CD4-positive, alpha-beta T cell (primary cell): ENCODE measurements at places on chromosomes 7 and 10.

GRCh38 chr10:79345241-79346011 is 1.8 kb upstream of the PPIF start:
- no peak for DNase-seq

- no peak for DNase-seq
Observed at GRCh38 chr7:22821702-22822485, 755 bp downstream of the TOMM7 start.

GRCh38 chr7:132347123-132347522 is 229.1 kb downstream of the PLXNA4 start:
- no peak for DNase-seq

DNA sequence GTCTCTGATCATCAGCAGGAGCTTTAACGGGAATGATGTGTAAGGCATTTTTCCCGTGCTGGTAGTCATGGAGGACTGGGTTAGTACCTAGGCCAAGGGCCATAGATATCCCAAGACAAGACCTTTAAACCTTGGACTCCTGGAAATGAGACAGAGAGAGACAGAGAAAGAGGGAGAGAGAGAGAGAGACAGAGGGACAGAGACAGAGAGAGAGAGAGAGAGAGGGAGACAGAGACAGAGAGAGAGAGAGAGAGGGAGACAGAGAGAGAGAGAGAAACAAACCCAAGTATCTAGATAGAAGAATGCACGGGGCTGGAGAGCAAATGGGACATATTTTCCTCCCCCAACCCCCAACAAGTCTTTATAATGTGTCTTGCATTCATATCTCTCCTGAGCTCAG is 22.3 kb downstream of the ZC3HAV1 start:
- DNase-seq = no peak

- no peak for DNase-seq
Observed at GRCh38 chr7:99465421-99465768, 572 bp downstream of the ATP5MF start.

- DNase-seq = no peak
Observed at GRCh38 chr7:131409129-131409766, 81.6 kb downstream of the MKLN1 start.

GRCh38 chr10:34655286-34656170 is 159.6 kb downstream of the PARD3 start:
- DNase-seq = peak; percentile 38

DNA sequence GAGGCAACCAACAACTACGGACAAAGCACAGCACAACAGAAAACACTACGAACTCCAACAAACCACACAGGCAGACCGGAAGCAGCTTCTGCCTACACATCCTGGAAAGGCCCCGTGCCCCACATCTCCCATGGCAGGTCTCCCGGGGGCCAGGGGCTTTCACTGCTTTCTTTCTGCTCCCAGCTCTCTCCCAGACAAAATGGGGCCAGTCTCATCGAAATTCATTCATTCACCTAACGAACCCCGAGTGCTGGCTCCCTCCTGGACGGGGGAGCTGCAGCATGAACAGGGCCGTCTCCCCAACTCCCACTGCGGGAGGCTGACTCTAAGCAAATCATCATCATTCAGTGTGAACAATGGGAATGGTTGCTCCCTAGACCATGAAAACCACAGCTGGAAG is 47.6 kb upstream of the NANOS1 start:
- no peak for DNase-seq

- no peak for DNase-seq
Observed at GRCh38 chr7:18521945-18522566, 26.5 kb downstream of the HDAC9 start.

- no peak for DNase-seq
Observed at GRCh38 chr7:110944966-110945644, 145.8 kb upstream of the LRRN3 start.

- DNase-seq = no peak
Observed at GRCh38 chr7:134444961-134445315, 14.0 kb downstream of the AKR1B1 start.

- peak; percentile 64 for DNase-seq
Observed at GRCh38 chr7:45122975-45123860, 11.7 kb upstream of the TBRG4 start.

DNA sequence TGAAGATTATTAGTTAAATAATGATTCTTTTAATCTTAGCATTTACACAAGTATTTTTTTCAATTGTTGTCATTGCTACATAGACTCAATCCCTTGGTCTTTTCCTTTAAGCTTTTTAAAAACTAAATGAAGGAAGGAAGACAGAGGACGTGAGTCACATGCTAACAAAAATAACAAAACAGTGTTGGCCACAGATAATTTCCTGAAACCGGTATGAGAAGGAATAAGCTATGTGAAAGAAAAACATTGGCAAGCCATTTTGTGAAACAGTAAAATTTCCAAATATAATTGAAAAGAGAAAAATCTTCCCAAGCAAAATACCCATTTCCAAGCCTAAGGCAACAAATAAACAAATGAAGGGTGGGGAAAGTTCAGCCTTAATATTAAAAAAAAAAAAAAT is 223.0 kb downstream of the AHR start:
- DNase-seq = no peak

- peak; percentile 15 for DNase-seq
Observed at GRCh38 chr10:69179089-69179742, 818 bp upstream of the SUPV3L1 start.

DNA sequence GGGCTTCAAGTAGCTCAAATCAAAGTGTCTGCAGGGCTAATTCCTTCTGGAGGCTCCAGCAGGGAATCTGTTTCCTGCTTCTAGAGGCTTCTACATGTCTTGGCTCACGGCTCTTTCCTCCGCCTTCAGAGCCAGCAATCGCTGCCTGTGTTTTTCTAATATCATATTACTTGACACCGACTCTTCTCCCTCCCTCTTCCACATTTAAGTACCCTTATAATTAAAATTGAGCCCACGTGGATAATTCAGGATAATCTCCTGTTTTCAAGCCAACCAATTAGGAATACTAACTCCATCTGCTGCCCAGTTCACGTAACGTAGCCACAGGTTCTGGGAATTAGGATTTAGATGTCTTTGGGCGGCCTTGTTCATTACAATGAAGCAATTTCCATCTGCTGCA is 372.2 kb downstream of the DPP6 start:
- DNase-seq = no peak

- DNase-seq = no peak
Observed at GRCh38 chr7:92622030-92622429, 31.8 kb upstream of the FAM133B start.

DNA sequence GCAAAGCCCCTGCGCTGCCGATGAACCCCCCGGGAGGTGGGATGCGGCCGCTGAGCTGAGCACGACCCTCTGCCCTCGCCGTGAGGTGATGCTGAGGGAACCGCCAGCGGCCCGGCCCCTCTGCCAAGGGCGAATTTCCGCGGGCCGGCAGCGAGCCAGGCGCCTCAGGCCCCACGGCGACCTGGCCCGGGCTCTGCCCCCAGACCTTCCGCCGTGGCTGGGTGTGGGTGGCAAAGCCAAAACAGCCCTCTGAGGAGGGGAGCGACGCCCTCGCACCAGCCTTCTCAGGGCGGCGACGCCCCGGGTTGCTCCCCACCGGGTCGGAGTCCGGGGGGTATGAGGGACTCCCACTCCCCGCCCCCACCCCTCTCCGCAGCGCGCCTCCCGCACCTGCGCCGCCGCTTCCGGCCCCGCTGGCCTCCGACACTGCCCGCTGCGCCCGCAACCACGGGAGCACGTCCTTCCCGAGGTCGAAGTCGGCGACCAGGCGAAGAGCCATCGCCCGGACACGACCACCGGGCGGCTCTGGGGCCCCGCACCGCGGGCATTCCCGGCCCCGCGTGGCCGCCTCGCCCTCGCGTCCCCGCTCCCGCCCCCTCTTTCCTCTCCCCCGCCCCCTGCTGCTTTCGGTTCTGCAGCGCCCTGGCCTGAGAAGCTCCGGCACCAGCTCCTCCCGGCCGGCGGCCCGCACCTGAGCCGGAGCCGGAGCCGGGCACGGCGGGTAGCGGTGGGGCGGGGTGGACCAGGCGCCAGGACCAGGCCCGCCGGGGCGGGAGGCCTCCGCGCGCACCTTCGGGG is at the start of gene GSAP:
Gene GSAP (minus strand): TSS at position 527 of the 798 bp plus-strand sequence. CDS start 28 bp downstream, at position 499.
- peak; percentile 41 for DNase-seq
